Activated naive CD4-positive, alpha-beta T cell (primary cell): ENCODE measurements at places on chromosomes 2 and 18.

GRCh38 chr2:222756951-222757650 lies 85.6 kb downstream of the MOGAT1 start:
- DNase-seq, result no peak

- no peak for DNase-seq
These were observed 29.3 kb downstream of the FEZ2 start for GRCh38 chr2:36568516-36569246.

DNA sequence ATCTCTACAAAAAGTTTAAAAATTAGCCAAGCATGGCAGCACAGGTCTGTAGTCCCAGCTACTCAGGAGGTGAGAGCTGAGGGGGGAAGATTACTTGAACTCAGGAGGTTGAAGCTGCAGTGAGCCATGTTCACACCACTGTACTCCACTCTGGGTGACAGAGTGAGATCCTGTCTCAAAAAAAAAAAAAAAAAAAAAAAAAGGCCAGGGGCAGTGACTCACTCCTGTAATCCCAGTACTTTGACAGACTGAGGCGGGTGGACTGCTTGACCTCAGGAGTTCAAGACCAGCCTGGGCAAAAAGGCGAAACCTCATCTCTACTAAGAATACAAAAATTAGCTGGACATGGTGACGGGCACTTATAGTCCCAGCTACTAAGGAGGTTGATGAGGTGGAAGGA lies 37.0 kb downstream of the PUM2 start:
- no peak for DNase-seq

DNA sequence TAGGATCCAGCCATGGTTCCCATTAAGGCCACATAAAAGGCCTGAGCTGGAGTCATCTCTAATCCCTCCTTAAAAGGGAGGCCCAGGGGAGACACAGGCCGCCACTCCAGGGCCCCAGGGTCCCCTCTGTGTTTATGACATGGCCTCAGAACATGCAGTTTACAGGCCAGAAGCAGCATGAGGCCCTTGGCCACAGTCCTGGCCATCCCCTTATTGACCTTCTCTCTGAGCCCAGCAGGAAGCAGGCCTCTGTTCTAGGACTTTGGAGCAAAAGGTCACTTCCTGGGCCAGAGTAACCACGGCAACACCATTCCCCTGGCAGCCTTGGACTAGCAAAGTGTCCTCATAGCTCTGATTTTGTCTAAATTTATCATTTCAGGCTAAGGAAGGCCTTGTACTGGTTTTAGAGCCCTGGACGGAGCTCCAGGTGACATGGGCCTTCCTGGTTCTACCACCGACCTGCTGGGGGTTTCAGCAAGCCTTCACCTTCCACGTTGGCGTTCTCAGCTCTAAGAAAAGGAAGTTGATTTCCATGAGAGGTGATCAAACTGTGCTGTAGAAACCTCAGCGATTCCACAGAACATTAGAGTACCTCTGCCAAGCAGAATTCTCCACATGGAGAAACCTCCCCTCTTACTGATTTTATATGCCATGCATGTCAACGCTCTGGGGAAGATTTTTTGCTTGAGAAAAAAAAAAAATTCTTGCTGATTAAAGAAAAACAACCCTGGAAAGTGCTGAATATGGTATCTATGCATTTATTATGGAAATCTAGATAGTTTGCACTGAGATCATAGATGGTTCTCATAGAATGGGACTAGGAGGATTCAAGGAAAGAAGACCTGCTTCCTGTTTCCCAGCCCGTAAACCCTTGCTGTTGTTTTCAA lies 53.7 kb downstream of the HS1BP3 start:
- DNase-seq, result no peak
